ENCODE measurements at places on chromosomes 3 and 15. TPM values are rescaled to one million over a fixed set of nuclear protein-coding genes. Genes with fewer than 3 reads are reported as not detected.

Gene ACKR2
- 5.6 TPM for total RNA-seq

Gene SSUH2
- total RNA-seq: 0.45 TPM

Gene FGF12
- 4.5 TPM for total RNA-seq

Gene GUCA1C
- not detected for total RNA-seq

Gene SLC7A14
- total RNA-seq: not detected

Gene FAM81A
- total RNA-seq: 0.35 TPM

Gene CCR5
- total RNA-seq: 1.7 TPM

All from mesenteric fat pad (tissue), 1 donor.